Spleen (tissue), 13 donors: ENCODE measurements at places on chromosomes 11 and 22.
A peak's percentile ranks its signal among the peaks of the same experiment; 100 is the strongest.

- no peak overlapping the region for H3K27ac ChIP-seq
- H3K36me3 ChIP-seq, result no peaks in the 10 kb centered on the region
- H3K4me3 ChIP-seq, result no peak overlapping the region
- no peaks in the 10 kb centered on the region for H3K4me1 ChIP-seq
Measured at GRCh38 chr11:45828996-45829395, 18.3 kb upstream of the CRY2 start.

DNA sequence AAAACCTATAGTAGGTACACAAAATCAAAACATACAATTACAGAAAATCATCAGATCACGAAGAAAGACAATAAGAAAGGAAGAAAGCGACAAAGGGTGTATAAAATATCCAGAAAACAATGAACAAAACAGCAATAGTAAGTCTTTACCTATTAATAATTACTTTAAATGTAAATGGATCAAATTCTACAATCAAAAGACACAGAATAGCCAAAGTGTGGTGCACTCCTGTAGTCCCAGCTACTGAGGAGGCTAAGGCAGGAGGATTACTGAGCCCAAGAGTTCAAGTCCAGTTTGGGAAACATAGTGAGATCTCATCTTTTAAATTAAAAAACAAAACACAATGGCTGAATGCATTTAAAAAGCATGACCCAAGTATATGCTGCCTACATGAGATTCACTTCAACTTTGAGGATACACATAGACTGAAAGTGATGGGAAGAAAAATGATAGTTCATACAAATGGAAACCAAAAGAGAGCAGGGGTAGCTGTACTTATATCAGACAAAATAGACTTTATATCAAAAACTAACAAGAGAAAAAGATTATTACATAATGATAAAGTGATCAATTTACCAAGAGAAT lies 40.6 kb downstream of the ASCL2 start:
- H3K27me3 ChIP-seq, result no peaks in the 10 kb centered on the region
- no peaks in the 10 kb centered on the region for H3K36me3 ChIP-seq
- no peaks in the 10 kb centered on the region for H3K4me1 ChIP-seq
- no peak overlapping the region for H3K4me3 ChIP-seq

- H3K36me3 ChIP-seq, result peaks cover 11% of the 10 kb centered on the region
- DNase-seq, result no peak
- H3K4me1 ChIP-seq, result no peaks in the 10 kb centered on the region
- H3K27ac ChIP-seq, result no peak overlapping the region
- H3K4me3 ChIP-seq, result no peak overlapping the region
- no peaks in the 10 kb centered on the region for H3K27me3 ChIP-seq
Measured at GRCh38 chr11:3709977-3710376, 38.8 kb upstream of the CHRNA10 start.

DNA sequence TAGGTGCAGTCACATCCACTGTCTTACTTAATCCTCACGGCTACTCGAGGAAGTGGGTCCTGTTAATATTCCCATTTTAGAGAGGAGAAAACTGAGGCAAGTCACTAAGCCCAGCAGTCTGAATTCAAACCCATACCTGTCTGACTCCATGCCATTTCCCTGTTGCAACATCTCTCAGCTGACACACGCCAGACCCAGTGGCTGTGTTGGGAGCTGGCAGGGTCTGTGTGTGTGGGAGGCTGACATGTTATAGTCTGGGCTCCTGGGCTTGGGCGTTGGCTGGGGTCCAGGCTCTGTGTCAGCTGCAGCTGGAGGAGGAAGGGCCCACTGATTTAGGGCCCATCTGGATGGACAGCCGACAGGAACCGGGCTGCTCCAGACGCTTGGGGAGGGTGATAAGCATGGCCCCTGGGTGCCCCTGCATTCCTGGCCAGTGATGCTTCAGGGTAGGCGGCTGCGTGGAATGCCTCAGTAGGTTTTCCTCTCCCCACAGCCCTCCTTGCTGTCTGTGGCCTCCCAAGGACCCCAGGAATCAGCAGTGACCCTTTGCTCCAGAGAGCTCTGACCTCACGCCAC lies 562.5 kb downstream of the MN1 start:
- no peaks in the 10 kb centered on the region for H3K36me3 ChIP-seq
- no peaks in the 10 kb centered on the region for H3K27me3 ChIP-seq
- H3K27ac ChIP-seq, result no peak overlapping the region
- peaks cover 6% of the 10 kb centered on the region for H3K4me1 ChIP-seq

- H3K4me1 ChIP-seq, result peaks cover 15% of the 10 kb centered on the region
- no peaks in the 10 kb centered on the region for H3K27me3 ChIP-seq
- no peak for DNase-seq
Measured at GRCh38 chr11:64093233-64094039, 57.7 kb downstream of the FLRT1 start.

DNA sequence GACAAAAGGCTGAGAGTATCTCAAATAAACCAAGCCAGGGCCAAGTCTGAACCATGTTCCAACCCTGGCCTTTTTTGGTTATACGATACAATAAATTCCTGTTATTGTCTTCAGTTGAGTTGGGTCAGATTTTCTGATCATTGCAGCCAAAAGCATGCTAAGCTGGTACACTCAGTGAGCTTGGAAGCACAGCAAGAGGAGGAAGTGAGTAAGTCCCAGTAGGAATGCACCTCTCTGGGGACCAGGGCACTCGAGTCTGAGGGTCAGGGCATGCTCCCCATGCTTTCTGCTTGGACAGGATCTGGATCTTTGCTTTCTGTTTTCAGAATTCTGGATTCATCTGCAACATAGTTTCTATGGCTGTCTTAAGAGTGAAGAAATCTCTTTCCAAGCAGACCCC lies 73.1 kb downstream of the TMPRSS5 start:
- no peaks in the 10 kb centered on the region for H3K36me3 ChIP-seq
- H3K4me1 ChIP-seq, result no peaks in the 10 kb centered on the region
- no peak overlapping the region for H3K4me3 ChIP-seq
- H3K27ac ChIP-seq, result no peak overlapping the region
- DNase-seq, result no peak

GRCh38 chr22:43878079-43878795 lies 13.6 kb downstream of the PNPLA5 start:
- H3K4me3 ChIP-seq, result no peak overlapping the region
- no peaks in the 10 kb centered on the region for H3K36me3 ChIP-seq

GRCh38 chr22:19844377-19845053 lies 10.2 kb downstream of the GNB1L start:
- H3K36me3 ChIP-seq, result no peaks in the 10 kb centered on the region
- DNase-seq, result peak; percentile 93
- H3K27ac ChIP-seq, result peak overlapping the region; percentile 84
- no peaks in the 10 kb centered on the region for H3K27me3 ChIP-seq

DNA sequence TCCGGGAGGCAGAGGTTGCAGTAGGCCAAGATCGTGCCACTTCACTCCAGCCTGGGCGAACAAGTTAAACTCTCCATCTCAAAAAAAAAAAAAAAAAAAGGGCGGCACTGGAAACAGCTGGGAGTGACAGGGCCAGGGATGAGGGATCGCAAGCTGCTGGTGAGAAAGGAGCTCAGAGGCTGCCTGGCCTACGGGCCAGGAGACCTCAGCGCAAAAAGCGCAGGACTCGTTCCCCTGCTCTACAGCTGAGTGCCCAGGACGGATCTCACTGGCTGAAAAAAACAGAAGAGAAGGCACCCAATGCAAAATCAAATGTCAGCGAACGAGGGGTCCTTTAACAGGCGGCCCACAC lies 650 bp upstream of the NUP50 start:
- peaks cover 90% of the 10 kb centered on the region for H3K4me1 ChIP-seq
- DNase-seq, result no peak
- no peaks in the 10 kb centered on the region for H3K36me3 ChIP-seq
- peak overlapping the region; percentile 89 for H3K4me3 ChIP-seq
- no peaks in the 10 kb centered on the region for H3K27me3 ChIP-seq
- H3K27ac ChIP-seq, result peak overlapping the region; percentile 92

DNA sequence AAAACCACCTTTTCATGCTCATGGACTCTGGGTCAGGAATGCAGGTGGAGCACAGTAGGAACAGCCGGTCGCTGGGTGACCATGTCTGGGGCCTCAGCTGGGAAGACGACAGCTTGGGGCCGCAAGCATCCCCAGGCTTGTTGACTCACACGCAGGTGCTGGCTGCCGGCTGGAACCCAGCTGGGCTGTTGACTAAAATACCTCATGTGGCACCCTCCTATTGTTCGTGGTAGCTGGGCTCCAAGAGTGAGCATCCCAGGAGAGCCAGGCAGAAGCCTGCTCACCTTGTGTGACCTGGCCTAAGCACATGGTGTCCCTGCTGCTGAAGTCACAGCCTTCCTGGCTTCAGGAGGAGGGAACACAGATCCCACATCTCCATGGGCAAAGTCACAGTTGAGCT lies 9.4 kb downstream of the DPP3 start:
- H3K27ac ChIP-seq, result no peak overlapping the region
- H3K27me3 ChIP-seq, result no peaks in the 10 kb centered on the region
- H3K4me1 ChIP-seq, result no peaks in the 10 kb centered on the region
- H3K36me3 ChIP-seq, result peaks cover 45% of the 10 kb centered on the region

DNA sequence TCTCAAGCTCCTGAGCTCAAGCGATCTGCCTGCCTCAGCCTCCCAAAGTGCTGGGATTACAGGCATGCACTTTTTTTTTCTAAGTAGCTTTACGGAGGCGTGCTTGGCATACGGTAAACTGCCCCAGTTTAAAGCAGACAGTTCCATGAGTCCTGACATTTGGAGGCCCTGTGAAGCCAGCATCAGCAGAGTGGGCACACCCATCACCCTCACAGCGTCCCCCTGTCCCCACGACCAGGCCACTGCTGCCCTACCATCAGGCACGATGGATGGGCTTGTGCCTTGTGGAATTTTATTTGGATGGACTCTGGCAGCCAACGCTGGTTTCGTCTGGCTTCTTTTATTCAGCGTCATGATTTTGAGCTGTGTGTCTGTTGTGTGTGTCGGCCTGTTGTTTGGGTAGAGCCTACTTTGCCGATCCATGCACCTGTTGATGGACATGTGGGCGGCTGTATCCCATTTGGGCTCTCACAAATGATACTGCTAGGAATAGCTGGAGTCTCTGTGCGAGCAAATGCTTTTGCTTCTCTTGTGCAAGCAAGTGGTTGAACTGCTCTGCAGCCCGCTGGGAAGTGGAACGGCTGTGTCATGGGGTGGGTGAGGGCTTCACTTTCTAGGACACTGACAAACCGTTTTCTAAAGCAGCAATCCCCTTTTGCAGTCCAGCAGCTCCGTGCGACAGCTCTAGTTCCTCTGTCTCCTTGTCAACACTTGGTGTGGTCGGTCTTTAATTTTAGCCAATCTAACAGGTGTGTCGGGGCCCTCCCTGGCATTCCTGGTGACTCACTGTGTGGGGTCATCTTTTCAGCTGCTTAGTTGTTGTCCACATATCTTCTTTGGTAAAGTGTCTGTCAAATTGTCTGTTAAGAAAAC lies 23.8 kb downstream of the KCNQ1 start:
- no peaks in the 10 kb centered on the region for H3K27me3 ChIP-seq
- no peaks in the 10 kb centered on the region for H3K36me3 ChIP-seq
- no peak overlapping the region for H3K4me3 ChIP-seq
- no peak for DNase-seq

GRCh38 chr11:74464746-74465145 lies 2.6 kb downstream of the KCNE3 start:
- H3K36me3 ChIP-seq, result no peaks in the 10 kb centered on the region
- no peak overlapping the region for H3K27ac ChIP-seq
- no peak for DNase-seq
- peaks cover 25% of the 10 kb centered on the region for H3K27me3 ChIP-seq
- H3K4me3 ChIP-seq, result no peak overlapping the region

DNA sequence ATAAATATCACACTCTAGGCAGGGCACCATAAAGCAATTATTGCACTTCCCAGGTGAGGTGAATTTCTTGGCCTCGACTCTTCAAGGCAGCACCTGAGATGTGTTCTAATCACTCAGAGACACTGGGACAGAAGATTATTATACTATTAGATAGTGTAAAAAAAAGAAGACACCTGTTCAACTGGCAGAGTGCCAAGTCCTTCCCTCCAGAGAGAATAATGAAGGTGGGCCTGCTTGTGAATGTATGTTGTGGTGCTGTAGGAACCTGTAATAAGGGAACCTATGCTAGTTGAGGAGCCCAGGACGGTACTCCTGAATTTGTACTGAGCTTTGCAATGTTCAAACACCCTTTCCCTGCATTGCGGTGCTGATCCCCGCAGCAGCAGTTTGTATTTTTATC lies 107.5 kb downstream of the NXPE2 start:
- DNase-seq, result no peak
- H3K27me3 ChIP-seq, result peaks cover 8% of the 10 kb centered on the region
- no peak overlapping the region for H3K4me3 ChIP-seq
- no peaks in the 10 kb centered on the region for H3K4me1 ChIP-seq
- no peak overlapping the region for H3K27ac ChIP-seq

GRCh38 chr11:96647621-96648020 lies 257.8 kb downstream of the JRKL start:
- no peaks in the 10 kb centered on the region for H3K27me3 ChIP-seq
- no peak overlapping the region for H3K27ac ChIP-seq
- no peak overlapping the region for H3K4me3 ChIP-seq
- H3K36me3 ChIP-seq, result no peaks in the 10 kb centered on the region

- peaks cover 6% of the 10 kb centered on the region for H3K4me1 ChIP-seq
- DNase-seq, result no peak
- no peaks in the 10 kb centered on the region for H3K27me3 ChIP-seq
- no peaks in the 10 kb centered on the region for H3K36me3 ChIP-seq
Measured at GRCh38 chr11:17878743-17879142, 134.1 kb downstream of the SERGEF start.
